Anterior cingulate cortex (tissue), 58 donors: ENCODE measurements at places on chromosomes 3 and 15.

GRCh38 chr15:38941399-38941953, 376.9 kb upstream of the RASGRP1 start:
- no peak for DNase-seq

GRCh38 chr3:160280836-160281235, 55.6 kb downstream of the C3orf80 start:
- DNase-seq, result no peak

GRCh38 chr3:122188737-122189136, 5.3 kb downstream of the CASR start:
- no peak for DNase-seq

DNA sequence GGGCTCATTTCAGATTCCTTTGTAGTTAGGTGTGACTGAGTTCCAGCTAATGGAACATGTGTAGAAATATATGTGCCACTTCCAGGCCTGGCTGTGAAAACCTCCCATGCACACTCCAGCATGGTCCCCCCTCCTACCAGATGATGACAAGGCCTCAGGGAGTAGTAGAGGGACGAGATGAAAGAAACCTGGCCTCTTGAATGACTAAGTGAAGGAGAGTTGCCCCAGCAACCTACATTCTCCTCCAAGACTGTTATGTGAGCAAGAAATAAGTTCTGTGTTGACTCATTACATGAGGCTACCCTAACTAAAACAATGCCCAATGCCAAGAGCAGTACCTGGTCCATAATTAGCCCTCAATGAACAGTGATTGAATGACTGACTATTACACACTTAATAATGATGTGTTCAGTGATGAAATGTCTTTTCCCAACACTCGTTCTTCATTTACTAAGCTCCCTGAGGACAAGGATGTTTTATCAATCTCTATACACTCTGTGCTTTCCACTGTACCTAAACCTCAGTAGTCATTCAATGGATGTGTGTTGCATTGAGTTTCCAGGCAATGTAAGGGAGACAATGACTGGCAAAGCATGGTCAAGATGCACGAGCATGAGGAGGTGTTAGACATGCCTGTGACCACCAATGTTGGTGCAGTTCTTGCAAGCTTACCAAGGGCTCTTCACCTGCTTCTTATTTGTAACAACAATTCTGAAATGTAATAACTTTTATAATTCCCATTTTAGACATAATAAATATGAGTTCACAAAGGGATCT, 62.0 kb upstream of the BCL6 start:
- no peak for DNase-seq
